ENCODE measurements at places on chromosomes 5 and 9.

DNA sequence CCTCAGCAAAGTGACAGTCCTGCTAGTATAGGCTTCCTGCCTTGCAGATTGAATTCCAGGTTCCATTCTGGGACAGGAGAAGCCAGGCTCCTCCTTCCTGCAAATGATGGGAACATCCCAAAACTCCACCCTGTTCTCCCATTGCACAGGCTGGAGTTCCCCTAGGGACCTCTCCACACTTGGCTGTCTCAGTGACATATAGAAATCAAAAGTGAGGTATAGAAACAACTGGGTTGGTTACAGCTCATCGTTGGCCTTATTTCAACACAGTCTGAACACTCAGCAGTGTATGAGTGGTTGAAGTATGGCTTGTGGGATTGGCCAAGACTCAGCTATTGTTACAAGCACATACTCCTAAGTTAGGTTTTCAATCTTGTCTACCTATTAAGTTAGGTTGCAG, 157.8 kb upstream of the FTMT start:
- no peak for DNase-seq

- peak; percentile 96 for DNase-seq
Observed at GRCh38 chr9:35905912-35906679, at the start of gene HRCT1. HRCT1 (plus strand) TSS chr9:35906202; CDS start chr9:35906288, 86 bp downstream.

- no peak for DNase-seq
Observed at GRCh38 chr5:57736716-57737115, 254.1 kb upstream of the ACTBL2 start.

DNA sequence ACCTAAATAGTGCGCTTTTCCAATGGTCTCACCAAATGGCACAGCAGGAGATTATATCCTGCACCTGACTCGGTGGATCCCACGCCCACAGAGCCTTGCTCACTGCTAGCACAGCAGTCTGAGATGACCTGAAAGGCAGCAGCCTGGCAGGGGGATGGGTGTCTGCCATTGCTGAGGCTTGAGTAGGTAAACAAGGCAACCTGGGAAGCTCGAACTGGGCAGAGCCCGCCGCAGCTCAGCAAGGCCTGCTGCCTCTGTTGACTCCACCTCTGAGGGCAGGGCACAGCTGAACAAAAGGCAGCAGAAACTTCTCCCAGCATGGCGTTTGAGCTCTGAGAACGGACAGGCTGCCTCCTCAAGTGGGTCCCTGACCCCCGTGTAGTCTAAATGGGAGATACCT, 18.1 kb upstream of the ABLIM3 start:
- DNase-seq = no peak

GRCh38 chr5:122263352-122264030, 48.5 kb upstream of the SNCAIP start:
- no peak for DNase-seq

- peak; percentile 46 for DNase-seq
Observed at GRCh38 chr9:92722386-92723298, 42.0 kb downstream of the BICD2 start.

- DNase-seq = no peak
Observed at GRCh38 chr9:18798106-18798505, 234.9 kb downstream of the SAXO1 start.

DNA sequence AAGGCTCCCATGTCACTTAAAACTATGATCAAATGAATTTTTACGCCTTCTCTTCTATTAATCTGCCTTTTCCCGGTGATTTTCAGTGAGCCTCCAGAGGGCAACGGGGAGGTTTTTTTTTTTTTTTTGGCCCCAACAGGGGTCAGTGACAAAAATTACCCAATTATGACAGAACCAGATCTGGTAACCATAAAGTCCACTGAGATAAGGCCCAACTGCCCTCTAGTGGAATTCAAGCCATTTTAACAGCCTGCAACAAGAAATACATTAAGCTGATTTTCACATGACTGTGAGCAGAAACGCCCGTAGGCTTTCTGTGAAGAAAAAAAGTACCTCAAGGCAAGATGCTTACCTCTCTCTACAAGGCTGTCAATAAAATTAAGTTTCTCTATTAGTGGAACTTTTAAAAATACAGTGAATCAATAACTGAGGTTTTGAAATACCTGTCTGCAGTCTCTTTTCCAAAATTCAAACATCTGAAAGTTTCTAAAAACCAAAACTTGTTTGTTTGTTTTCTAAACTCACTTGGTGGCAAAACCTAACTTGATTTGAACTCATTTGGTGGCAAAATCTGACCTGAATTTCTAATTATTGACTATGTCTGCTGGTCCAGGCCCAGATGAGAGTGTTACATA, 49.7 kb upstream of the FST start:
- DNase-seq = no peak

GRCh38 chr5:135680713-135681112, 101.9 kb upstream of the CXCL14 start:
- no peak for DNase-seq

- DNase-seq = no peak
Observed at GRCh38 chr9:132185073-132186009, 23.5 kb downstream of the NTNG2 start.

DNA sequence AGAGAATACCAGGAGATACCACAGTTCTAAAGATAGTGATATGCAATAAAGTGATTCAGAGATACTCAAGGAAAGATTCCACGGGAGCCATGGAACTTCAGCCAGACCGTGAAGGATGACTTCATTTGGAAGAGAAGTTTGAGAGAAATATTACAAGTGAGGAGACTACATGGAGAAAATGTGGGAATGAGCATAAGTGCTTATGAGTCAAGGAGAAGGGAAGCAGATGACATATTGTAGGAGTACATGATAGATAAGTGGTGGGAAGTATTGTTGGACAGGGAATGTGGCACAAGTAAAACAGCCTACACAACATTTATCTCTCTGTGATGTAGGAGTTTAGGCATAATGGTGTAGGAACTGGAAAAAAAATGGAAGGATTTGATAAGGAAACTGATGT, 122.1 kb upstream of the FBXL17 start:
- no peak for DNase-seq

- DNase-seq = no peak
Observed at GRCh38 chr5:140303966-140304365, 1.1 kb upstream of the PFDN1 start.

- no peak for DNase-seq
Observed at GRCh38 chr9:135468854-135469521, 10.6 kb upstream of the PPP1R26 start.

DNA sequence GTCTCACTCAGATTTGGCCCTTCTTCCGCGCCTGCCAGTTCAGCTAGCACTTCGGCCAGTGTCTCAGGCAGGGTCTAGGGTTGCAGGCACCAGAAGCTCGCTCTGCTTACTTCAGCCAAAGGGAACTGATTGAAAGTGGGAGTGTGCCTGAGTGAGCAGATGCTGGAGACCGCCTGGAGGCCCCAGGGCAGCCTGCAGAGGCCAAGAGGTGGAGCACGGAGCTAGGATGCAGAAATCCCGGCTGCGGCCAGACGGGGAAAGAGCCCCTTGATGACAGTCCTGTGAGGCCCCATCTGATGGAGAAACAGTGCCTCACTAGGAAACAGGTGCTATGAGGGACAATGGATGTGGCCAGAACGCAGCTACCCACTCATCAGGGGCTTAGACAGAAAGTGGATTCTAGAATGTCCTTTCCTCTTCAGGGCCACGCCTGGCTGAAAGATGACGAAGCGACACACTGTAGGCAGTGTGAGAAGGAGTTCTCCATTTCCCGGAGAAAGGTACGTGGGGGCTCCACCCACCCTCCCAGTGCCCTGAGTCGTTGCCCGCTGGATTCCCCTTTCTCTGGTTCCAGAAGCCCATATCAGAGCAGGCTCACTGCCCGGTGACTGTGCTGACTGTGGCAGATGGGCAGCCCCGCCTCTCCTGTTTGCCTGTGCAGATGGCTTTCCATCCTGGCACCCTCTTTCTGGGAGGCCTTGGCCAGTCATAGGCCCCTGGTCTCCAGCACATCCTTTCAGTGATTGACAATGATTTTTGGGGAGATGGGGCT, 16.1 kb downstream of the HNRNPH1 start:
- DNase-seq = no peak

DNA sequence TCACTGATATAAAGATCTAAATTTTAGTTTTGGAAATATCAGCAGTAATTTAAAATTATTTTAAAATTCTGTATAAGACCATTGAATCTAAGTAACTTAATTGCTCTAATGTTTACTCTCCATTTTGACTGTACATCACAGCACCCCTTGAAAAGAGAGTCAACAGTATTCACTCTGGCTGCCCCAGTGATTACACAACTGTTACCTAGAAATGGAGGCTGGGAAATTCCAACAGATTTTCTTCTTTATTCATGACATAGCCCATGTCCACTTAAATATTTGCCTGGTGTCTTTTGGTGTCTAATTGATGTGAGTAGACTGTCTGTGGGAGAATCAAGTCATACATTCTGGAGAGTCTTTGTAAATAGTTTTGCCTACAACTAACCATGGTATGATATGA, 301.8 kb upstream of the CDH6 start:
- DNase-seq = no peak

DNA sequence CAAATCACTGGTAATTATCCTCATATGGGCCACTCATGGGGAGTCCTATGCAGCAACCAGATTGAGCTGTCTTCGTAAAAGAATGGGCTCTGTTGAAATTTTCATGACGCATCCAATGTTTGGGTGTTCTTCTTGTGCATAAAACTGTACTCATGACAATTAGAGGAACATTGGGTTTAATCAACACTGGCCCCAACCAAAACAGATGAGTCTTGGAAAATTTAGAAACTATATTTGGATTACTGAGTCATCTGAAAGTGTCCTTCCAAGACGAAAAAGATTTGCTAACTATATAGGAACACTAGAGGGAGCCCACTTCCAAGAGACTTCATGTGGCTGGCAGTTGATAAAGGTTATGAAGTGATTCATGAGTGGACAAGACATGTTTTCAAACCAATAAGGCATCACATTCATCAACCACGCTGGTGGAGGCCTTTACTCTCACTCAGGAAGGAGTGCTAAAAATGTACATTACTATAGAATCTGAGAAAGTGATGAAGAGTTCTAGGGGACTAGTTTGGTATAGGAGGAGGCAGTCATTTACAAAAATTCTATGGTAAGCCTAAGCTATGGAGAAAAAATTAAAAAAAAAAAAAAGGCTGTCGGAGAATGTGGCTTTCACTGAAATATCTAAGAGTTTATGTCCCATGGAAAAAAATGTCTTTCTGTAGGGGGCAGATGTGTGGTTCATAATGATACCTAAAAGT, 313.5 kb downstream of the PRDM9 start:
- DNase-seq = no peak

DNA sequence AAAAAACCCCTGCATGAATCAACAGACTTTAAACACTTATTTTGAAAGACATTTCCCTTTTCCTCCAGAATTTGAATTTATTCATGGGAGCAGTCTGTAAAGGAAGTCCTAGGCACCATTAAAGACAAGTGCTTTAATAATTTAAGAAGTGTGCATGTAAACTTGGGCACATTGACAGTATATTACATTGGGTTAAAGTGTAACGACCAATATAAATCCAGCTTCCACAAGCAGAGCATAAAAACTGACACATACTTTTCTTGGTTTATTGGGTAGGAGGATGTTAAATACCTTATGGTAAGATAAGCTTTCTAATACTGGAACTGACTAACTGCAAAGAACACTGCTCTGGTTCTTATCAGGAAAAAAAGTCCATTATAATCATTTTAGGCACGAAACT, 1.2 kb upstream of the ENTREP1 start:
- no peak for DNase-seq

DNA sequence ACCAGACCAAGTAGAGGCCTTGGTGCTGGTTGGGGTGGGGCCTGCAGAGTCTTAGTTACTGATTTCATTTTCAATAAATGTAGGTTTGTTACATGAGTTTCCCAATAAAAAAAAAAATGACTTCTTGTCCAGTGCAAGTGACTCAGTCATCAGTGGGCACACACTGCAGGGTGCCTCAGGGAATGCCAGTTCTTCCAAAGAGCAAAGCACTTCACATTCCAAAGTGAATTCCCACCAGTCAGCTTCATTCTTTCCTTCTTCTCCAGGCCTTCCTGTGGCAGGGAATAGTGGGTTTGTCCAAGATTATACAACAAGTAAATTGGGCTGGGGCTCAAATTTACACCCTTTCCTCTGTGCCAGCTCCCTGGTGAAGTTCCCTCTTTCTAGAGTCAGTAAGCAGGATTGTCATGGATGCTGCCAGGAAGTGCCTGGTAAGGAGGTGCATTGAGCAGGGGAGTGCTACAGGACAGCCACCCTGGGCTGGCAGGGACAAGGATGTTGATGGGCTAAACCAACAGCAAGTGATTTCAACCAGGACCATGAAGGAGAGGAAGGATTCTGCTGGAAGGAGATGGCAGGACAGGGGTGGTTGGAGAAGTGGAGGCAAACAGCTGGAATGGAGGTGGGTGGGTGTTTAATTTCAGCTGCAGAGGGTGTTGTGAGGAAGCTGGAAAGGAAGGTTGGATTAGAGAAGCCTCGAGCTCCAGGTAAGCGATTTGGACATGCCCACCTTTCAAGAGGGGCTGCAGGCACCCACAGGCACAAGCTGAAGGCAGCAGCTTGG, 3.7 kb upstream of the B4GALT7 start:
- no peak for DNase-seq

DNA sequence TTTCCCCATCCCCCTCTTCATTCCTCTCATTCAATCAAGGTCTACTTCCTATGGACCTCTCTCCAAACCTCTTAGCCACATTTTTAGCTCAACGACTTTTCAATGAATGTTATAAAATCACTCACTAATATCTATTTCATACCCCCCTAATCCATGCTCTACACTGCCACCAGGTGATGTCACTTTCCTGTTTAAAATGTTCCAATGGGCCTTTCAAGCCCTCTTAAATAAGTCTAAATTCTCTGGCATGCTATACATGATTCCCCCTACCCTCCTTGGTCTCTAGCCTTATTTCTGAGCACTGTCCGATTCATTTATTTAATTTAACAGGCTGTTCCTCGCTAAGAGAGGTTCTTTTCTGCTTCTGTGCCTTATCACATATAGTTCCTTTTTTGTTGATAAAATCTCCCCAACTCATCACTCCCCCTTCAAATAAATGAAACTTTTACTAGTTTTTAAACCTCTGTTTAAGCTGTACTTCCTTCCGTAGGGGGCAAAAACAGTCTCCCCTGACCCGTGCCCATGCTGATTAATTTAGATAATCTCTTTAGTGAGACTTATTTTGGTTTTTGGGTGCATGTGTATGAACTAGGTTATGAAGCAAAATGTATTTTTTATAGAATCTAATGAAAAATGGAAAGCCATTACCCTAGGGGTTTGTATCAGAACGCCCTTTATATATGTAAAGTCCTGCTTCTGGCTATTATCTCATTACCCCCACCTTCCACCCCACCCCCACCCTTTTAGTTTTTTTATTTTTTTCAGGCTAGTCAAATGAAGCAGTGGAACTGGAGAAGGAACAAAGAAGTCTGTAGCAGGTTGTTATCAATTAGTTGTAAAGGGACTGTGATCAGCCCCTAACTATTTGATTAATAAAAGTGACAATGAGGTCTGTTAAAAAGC, 9.0 kb downstream of the ABHD17B start:
- DNase-seq = no peak

DNA sequence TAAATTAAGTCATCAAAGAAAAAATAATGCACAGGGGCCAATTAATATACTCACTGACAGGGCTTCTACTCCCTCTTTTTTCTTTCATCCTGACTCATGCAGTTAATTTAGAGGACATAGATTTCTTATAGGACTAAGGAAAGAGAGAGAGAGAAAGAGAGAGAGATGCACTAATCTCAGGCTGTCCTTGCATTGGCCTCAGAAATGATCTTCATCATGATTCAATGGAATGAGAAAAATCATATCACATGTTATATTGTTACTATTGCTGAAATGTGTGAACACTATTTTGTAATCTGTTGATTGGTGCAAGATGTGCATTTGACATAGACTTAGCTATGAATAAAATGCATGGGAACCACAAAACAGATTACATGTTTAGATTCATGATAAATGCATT, 608.3 kb upstream of the NUDT12 start:
- DNase-seq = no peak

- peak; percentile 8 for DNase-seq
Observed at GRCh38 chr9:95103281-95103771, 214.2 kb downstream of the FANCC start.

Data from DMS79 treated with DMSO at 0.1 percent for 48 hours (cell line).